ENCODE measurements at places on chromosomes 3 and 15.

DNA sequence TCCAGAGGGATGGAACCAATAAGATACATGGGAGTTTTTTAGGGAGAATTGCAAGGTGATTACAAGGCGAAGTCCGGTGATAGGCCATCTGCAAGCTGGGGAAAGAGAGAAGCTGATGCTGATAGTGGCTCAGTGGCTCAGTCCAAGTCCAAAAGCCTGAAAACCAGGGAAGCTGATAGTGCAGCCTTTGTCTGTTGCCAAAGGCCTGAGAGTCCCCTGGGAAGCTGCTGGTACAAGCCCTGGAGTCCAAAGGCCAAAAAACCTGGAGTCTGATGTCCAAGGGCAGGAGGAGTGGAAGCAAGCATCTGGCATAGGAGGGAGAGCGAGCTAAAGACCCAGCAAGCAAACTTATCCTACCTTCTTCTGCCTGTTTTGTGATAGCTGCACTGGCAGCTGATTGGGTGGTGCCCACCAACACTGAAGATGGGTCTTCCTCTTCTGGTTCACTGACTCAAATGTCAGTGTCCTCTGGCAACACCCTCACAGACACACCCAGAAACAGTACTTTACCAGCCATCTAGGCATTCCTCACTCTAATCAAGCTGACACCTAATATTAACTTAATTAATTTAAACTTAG lies 16.7 kb downstream of the TFG start:
- H3K27me3 ChIP-seq, result no peaks in the 10 kb centered on the region
- no peak overlapping the region for H3K27ac ChIP-seq
- no peaks in the 10 kb centered on the region for H3K4me1 ChIP-seq
- H3K4me3 ChIP-seq, result no peak overlapping the region
- DNase-seq, result no peak
- peaks cover 96% of the 10 kb centered on the region for H3K36me3 ChIP-seq

GRCh38 chr3:32862936-32863487 lies 45.2 kb downstream of the TRIM71 start:
- DNase-seq, result no peak
- H3K27me3 ChIP-seq, result no peaks in the 10 kb centered on the region
- no peaks in the 10 kb centered on the region for H3K36me3 ChIP-seq
- H3K4me1 ChIP-seq, result no peaks in the 10 kb centered on the region

GRCh38 chr3:29827756-29828155 lies 546.9 kb downstream of the RBMS3 start:
- H3K27ac ChIP-seq, result no peak overlapping the region
- no peaks in the 10 kb centered on the region for H3K36me3 ChIP-seq
- no peaks in the 10 kb centered on the region for H3K4me1 ChIP-seq
- no peaks in the 10 kb centered on the region for H3K27me3 ChIP-seq

DNA sequence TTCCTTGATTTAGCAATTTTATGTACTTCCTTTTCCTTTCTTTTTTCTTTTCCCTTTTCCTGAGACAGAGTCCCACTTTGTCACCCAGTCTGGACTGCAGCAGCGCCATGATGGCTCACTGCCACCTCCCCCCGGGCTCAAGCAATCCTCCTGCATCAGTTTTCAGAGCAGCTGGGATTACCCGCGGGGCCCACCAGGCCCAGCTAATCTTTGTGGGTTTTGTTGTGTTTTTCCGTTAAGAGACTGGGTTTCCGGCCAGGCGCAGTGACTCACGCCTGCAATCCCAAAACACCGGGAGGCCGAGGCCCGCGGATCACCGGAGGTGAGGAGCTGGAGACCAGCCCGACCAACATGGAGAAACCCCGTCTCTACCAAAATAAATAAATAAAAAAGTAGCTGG lies 17.7 kb downstream of the GOLGA8S start:
- peak overlapping the region; percentile 79 for H3K27ac ChIP-seq
- peaks cover 5% of the 10 kb centered on the region for H3K4me1 ChIP-seq
- DNase-seq, result peak; percentile 91
- H3K27me3 ChIP-seq, result no peaks in the 10 kb centered on the region
- H3K36me3 ChIP-seq, result no peaks in the 10 kb centered on the region
- peak overlapping the region; percentile 47 for H3K4me3 ChIP-seq

DNA sequence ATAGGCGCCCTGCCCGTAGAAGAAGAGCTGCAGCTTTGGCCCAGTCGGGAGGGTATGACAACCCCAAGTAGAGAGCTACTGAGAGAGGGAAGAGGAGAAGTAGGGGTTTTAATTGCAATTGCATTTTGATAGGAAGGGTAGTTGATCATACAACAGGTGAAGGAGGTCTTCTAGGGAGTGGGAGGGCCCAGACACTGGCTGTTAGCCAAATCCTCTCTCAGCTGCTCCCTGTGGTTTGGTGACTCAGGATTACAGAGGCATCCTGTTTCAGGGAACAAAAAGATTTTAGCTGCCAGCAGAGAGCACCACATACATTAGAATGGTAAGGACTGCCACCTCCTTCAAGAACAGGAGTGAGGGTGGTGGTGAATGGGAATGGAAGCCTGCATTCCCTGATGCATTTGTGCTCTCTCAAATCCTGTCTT lies 408.9 kb upstream of the THBS1 start:
- peaks cover 19% of the 10 kb centered on the region for H3K4me1 ChIP-seq
- H3K27me3 ChIP-seq, result no peaks in the 10 kb centered on the region
- H3K4me3 ChIP-seq, result peak overlapping the region; percentile 45
- peak; percentile 99 for DNase-seq

- no peaks in the 10 kb centered on the region for H3K27me3 ChIP-seq
- peak overlapping the region; percentile 21 for H3K27ac ChIP-seq
- peaks cover 8% of the 10 kb centered on the region for H3K4me1 ChIP-seq
- peak; percentile 78 for DNase-seq
Measured at GRCh38 chr15:69305204-69305931, 6.7 kb downstream of the PAQR5 start.

- no peak overlapping the region for H3K27ac ChIP-seq
- H3K4me3 ChIP-seq, result no peak overlapping the region
- H3K4me1 ChIP-seq, result no peaks in the 10 kb centered on the region
- no peaks in the 10 kb centered on the region for H3K36me3 ChIP-seq
- no peak for DNase-seq
Measured at GRCh38 chr3:59446775-59447465, 397.1 kb upstream of the CFAP20DC start.

DNA sequence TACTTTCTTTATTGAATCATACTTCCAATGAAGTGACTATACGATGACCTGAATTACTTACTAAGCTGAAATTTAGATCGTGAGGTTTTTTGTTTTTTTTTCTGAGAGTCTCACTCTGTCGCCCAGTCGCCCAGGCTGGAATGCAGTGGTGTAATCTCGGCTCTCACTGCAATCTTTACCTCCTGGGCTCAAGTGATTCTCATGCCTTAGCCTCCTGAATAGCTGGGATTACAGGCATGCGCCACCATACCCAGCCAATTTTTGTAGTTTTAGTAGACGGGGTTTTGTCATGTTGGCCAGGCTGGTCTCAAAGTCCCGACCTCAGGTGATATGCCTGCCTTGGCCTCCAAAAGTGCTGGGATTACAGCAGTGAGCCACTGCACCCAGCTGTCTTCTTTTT lies 28.7 kb downstream of the SPPL2A start:
- no peak overlapping the region for H3K27ac ChIP-seq
- H3K27me3 ChIP-seq, result no peaks in the 10 kb centered on the region
- H3K36me3 ChIP-seq, result peaks cover 12% of the 10 kb centered on the region

GRCh38 chr15:89499156-89499555 lies 2.8 kb upstream of the RHCG start:
- H3K27ac ChIP-seq, result no peak overlapping the region
- no peak for DNase-seq
- no peaks in the 10 kb centered on the region for H3K36me3 ChIP-seq
- no peak overlapping the region for H3K4me3 ChIP-seq

DNA sequence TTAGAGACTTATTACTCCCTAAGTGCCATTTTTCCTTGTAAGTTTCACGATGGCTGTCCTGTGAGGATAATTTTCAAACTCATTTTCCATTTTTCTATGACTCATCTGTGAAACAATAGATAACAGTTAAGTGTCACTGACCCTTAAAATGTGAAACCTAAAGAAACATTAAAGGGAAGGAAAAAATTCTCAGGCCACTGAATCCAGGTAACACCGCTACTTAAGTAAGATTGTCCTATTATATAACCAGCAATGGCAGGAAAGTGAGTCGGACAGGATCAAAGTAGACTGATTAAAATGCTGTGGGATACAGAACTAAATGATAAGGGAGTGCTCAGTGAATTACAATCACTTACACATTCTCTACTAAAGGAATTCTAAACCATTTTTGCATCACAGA lies 12.4 kb downstream of the PLD1 start:
- H3K4me1 ChIP-seq, result no peaks in the 10 kb centered on the region
- no peak overlapping the region for H3K4me3 ChIP-seq
- no peak for DNase-seq

GRCh38 chr3:177210744-177211502 lies 13.6 kb upstream of the TBL1XR1 start:
- H3K4me3 ChIP-seq, result peak overlapping the region; percentile 25
- peaks cover 15% of the 10 kb centered on the region for H3K4me1 ChIP-seq
- no peaks in the 10 kb centered on the region for H3K27me3 ChIP-seq
- no peaks in the 10 kb centered on the region for H3K36me3 ChIP-seq

GRCh38 chr15:77624868-77625267 lies 7.8 kb downstream of the LINGO1 start:
- no peak for DNase-seq
- H3K36me3 ChIP-seq, result no peaks in the 10 kb centered on the region
- H3K27ac ChIP-seq, result no peak overlapping the region
- H3K27me3 ChIP-seq, result peaks cover 19% of the 10 kb centered on the region
- H3K4me1 ChIP-seq, result no peaks in the 10 kb centered on the region
- H3K4me3 ChIP-seq, result no peak overlapping the region

DNA sequence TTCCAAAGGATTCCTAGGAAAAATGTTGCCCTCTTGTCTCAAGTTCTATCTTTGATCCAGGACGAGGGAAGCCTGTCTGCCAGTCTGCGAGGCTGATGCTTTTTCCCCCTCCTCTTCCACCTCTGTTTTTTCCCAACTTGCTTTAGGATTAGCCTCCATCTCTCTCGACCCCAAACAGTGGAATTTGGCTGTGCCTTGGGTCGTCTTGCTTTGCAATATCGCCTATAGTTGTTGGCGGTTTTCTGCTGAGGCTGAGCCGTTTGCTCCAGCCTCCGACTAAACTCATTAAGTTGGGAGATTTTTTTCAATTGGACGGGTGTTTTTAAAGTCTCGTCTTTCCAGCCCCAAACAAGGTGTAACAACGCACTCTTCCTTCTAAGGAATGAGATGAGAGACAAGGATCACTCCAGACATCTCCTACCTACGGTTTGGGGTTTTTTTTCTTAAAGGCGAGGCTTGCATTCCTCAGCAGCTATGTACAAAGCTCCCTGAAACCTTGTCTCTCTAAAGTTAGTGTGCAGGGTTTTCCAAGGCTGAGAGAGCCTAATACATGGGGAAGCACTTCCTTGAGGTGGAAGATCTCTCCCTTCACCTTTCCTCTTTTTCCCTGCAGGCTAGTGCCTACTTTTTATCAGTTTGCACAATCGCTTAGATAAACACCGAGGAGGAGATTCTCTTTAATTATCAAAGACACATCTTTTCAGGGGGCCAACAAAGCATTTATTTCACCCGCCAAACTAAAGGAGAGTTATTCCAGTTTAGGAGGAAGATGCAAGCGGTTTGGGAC lies 4.8 kb upstream of the NR2F2 start:
- peaks cover 6% of the 10 kb centered on the region for H3K4me1 ChIP-seq
- peak overlapping the region; percentile 76 for H3K27ac ChIP-seq
- peak; percentile 49 for DNase-seq

DNA sequence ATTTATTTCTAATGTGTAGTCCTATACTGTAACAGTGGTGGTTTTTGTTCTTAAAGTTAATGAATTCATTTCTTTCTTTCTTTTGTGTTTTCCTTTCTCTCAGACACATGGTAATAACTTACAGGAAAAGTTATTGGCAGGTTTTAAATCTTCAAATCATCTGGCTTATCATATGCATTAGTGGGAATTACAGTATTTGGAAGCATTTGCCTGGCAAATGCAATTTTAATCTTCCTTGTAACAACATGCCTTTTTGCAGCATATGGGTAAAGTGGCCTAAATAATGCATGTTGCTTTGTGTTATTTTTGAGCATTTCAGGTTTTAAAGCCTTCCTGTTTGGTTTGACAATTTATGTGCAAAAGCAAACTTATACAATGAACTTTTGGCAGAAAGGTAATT lies 66.8 kb downstream of the GALK2 start:
- no peak overlapping the region for H3K27ac ChIP-seq
- H3K36me3 ChIP-seq, result peaks cover 2% of the 10 kb centered on the region
- no peaks in the 10 kb centered on the region for H3K27me3 ChIP-seq
- no peak for DNase-seq
- H3K4me3 ChIP-seq, result no peak overlapping the region
- H3K4me1 ChIP-seq, result peaks cover 16% of the 10 kb centered on the region

GRCh38 chr3:168047190-168047795 lies 48.4 kb downstream of the GOLIM4 start:
- H3K27ac ChIP-seq, result no peak overlapping the region
- peak; percentile 74 for DNase-seq
- H3K27me3 ChIP-seq, result no peaks in the 10 kb centered on the region
- no peaks in the 10 kb centered on the region for H3K4me1 ChIP-seq
- no peak overlapping the region for H3K4me3 ChIP-seq

DNA sequence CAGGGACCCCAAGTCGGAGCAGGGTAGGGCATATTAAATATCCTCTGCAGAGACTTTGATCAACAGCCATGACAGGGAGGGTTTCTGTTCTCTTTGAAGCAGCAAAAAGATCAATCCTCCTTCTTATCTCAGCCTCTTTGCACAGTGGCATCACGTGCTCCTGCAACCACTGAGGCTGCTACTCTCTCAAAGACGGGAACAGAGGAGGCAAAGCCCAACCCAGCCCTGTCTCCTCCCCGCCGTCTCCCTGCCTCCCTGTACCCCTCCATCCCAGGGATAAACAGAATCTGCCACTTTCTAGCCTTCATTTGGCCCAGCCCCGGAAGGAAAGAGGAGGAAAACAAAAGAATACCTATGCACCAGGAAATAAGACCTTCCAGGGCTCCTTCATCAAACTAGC lies 7.5 kb upstream of the TBC1D21 start:
- DNase-seq, result no peak
- H3K27ac ChIP-seq, result no peak overlapping the region
- H3K36me3 ChIP-seq, result no peaks in the 10 kb centered on the region
- H3K4me3 ChIP-seq, result no peak overlapping the region
- H3K27me3 ChIP-seq, result peaks cover 8% of the 10 kb centered on the region
- no peaks in the 10 kb centered on the region for H3K4me1 ChIP-seq

GRCh38 chr15:51768018-51768417 lies 16.6 kb downstream of the TMOD2 start:
- DNase-seq, result no peak
- no peaks in the 10 kb centered on the region for H3K4me1 ChIP-seq
- H3K4me3 ChIP-seq, result no peak overlapping the region
- no peaks in the 10 kb centered on the region for H3K36me3 ChIP-seq
- no peaks in the 10 kb centered on the region for H3K27me3 ChIP-seq
- no peak overlapping the region for H3K27ac ChIP-seq

DNA sequence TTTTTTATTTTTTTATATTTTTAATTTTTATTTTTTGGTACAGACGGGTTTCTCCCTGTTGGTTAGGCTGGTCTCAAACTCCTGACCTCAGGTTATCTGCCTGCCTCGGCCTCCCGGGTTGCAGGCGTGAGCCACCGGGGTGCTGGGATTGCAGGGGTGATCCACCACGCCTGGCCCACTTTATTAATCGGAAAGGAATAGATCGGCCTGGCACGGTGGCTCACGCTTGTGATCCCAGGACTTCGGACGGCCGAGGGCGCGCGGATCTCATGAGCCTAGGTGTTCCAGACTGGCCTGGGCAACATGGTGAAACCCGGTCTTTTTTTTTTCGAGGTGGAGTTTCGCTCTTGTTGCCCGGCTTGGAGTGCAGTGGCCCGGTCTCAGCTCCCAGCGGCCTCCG lies 26.5 kb upstream of the TUBGCP5 start:
- no peaks in the 10 kb centered on the region for H3K4me1 ChIP-seq
- no peaks in the 10 kb centered on the region for H3K36me3 ChIP-seq
- H3K27ac ChIP-seq, result no peak overlapping the region
- H3K27me3 ChIP-seq, result no peaks in the 10 kb centered on the region
- DNase-seq, result no peak

Measured in SJCRH30 (cell line).